ENCODE measurements at places on chromosomes 7 and 10.

DNA sequence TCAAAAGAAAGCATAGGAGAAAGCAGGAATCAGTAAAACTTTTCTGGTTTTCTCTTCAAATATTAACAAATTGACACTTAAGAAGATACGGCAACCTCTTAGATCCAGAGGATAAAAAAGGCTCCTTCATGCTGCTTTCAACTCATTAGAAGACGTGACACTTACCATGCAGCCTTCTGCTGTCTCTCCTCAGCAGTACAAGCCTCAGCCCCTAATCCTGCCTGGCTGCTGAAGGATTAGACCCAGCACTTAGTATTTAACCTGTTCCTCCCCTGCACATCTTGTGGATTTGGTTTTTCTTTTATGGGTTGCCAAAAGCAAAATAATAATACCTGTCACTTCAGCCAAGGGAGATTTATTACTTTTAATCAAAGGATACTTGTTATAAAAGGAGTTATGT lies 108.4 kb downstream of the LYZL1 start:
- DNase-seq = no peak

DNA sequence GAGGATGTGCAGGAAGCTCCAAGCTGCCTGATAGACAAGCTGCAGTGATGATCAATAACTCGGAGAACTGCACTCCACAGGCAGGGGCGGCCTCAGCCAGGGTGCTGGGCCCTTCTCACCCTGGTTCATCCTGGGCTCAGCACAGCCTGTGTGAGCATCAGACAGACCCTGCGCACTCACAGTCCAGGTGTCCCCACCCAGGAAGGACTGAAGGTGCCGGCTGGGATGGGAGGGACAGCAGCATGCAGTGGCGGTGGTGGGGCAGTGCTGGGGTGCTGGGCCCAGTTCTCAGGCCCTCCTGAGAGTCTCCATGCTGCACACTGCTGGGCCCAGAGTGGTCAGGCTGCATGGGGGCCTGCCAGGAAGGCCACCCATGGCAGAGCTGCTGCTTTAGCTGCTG lies 74.1 kb downstream of the ITIH5 start:
- DNase-seq = no peak

GRCh38 chr7:22435720-22436119 lies 64.3 kb downstream of the STEAP1B start:
- DNase-seq = no peak

DNA sequence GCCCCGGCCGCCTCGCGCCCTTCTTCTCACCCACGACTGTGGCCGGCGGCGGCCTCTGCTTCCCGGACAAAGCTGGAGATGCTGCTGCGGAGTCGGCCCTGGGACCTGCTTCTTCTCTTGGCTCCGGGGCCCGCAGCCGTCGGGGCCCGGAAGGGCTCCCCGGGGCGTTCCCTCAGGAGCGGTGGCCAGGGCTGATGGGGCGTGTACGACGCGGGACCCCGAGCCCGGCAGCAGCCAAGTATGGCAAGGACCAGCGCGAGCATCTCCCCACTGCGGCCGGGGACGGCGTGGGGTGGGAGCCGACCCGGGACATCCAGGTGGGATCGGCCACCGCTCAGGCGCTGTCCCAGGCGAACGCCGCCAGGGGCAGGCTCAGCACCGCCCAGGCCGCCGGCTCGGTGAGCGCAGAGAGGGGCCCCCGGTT lies 27.6 kb upstream of the BMS1 start:
- no peak for DNase-seq

DNA sequence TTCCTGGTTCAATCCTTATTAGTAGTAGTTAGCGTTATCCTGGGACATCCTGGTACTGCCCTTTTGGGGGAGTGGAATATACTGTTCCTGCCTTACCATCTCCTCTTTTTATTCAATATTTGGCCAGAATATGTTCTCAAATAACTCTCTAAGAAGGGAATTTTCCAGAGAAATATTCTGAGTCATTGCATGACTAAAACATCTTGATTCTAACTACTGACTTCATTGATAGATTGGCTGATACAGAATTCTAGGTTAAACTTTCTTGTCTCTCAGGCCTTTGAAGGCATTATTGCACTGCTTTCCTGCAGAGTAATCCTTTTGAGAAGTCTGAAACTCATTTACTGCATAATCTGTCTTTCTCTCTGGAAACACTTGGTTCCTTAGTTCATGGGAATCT lies 275.5 kb upstream of the DGKB start:
- no peak for DNase-seq

GRCh38 chr7:116340201-116340847 lies 130.0 kb downstream of the TES start:
- no peak for DNase-seq

DNA sequence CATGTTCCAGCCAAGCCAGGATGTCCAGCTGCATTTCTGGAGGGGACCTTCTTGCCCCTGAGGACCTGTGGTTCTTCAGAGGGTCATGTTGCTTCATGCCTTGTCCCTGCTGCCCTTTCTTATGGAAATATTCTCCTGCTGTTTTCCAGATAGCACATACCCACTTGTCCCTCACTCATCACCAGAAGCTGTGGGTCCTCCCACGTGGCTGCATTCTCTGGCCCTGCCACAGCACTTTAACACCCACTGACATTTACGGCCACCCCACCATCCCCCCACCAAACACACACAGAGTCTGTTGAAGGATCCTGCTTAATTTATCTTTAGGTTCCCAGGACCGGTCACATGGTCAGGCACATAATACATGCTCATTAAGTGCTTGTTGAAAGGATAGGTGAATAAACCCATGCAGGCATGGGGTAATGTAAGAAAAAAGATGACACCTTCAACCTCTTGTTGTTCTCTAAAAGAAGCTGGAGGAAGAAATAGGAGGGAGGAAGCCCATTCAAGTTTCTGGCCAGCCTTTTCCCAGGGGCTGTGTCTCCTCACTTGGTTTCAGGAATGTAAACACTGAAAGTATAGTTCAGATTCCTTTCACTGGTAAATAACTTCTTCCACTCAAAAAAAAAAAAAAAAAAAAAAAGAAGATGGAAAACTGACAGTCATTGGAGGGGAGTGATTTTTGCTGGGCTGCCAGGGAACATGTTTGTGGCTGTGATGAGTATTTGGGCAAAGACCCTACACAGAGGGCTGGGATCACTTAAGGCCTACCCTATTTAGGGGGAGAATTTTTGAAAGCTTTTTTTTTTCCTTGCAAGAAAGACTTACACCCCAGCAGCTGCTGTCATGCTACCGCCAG lies 19.8 kb upstream of the BMPER start:
- no peak for DNase-seq
